ENCODE measurements at places on chromosomes 6 and 20.

GRCh38 chr20:5621305-5621704, 128.9 kb upstream of the SHLD1 start:
- DNase-seq, result no peak

DNA sequence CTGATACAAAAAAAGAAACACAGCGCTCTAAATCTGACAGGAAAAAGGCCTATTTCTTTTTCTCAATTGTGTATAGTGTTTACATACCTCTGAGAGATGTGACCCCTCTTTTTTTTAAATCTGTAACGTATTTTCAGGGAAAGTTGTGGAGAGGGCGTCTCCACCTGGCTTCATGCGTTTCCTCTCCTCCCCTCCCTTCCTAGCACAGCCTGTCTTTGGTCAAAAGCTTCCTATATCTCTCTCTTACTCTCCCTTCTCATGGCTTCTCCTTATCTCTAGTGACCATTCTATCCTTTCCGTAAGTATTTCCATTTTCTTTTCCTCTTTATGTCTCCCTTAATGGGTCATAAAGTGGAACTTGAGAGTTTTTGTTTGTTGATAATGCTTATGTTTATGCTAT, 458.9 kb downstream of the HACE1 start:
- DNase-seq, result no peak

DNA sequence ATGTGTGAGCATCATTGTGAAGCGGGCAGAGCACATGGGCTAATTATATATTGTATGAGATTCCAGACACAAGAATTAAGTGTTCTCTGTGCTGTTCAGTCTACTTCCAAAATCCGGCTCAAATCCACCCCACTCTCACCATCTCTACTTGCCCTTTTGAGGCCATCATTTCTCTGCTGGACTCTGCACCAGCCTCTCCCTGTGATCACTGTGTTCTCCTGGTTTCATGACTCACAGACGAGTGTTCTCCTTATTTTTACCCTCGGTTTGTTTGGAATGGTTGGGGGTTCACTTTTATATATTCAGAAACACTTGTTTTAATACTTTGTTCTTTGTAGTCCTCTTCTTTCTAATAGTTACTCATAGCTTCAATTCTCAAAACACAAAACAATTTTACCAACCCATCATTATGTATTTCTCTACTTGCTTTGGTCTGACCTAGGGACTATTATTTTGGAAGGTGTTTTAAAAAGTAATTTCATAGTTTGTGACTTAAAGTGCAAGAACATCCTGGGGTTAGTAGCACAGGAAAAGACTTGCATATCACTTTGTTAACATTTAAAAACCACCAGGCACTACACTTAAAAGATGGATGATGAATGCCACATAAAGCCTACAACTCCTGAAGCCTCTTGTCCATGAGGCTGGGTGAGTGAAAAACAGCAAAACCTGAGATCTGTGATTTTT, 82.7 kb downstream of the UST start:
- DNase-seq, result no peak

- DNase-seq, result no peak
These were observed 629.1 kb upstream of the EYS start for GRCh38 chr6:66336176-66336575.

- no peak for DNase-seq
These were observed 81.5 kb downstream of the KIF13A start for GRCh38 chr6:17905611-17906592.

DNA sequence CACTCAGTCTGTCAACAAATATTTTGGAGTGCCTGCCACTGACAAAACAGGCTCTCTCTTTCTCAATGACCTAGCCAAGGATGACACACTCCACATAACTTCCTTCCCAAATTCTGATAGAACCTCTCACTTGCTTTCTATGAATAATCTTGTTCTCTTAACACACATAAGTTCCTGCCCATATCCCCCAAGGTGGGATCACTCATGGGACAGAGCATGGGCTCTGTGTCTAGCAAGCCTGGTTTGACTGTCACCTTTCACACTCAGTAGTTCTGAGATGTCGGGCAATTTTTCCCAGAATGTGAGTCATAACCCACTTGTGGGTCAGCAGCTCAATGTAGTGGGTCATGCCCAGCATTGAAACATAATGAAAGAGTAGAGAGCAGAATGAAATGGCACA, 78.1 kb downstream of the LRFN2 start:
- DNase-seq, result no peak

GRCh38 chr6:52545406-52546119, 31.3 kb downstream of the TRAM2 start:
- DNase-seq, result no peak

DNA sequence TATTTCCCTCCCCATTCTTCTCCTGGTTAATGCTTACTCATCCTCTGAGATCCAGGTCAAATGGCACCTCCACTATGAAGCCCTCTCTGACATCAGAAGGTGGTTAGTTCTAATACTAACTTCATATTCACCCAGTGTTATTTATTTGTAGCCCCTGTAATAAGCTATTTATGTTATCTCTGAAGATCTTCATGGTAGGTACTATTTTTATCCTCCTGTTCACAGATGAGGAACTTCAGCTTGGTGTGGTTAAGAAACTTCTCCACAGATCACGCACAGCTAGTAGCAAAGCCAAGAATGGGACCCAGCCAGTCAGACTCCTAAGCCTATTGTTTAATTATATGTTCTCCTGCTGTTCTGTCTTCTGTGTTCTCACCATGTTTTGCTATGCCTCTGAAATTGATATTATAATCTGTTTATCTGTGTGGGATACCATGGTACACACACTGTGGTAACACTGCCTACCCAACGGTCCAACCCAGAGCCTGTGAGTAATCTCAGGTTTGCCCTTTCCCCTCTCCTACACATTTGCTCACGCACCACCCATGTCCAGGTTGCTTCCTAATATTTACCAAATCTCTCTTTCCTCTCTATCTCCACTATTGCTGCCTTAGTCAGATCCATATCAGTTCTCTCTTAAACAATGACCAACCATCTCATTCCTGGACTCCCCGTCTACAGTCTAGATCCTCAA, 98.4 kb downstream of the IPCEF1 start:
- DNase-seq, result no peak

- DNase-seq, result no peak
These were observed 4.2 kb upstream of the PRPH2 start for GRCh38 chr6:42726485-42727086.

DNA sequence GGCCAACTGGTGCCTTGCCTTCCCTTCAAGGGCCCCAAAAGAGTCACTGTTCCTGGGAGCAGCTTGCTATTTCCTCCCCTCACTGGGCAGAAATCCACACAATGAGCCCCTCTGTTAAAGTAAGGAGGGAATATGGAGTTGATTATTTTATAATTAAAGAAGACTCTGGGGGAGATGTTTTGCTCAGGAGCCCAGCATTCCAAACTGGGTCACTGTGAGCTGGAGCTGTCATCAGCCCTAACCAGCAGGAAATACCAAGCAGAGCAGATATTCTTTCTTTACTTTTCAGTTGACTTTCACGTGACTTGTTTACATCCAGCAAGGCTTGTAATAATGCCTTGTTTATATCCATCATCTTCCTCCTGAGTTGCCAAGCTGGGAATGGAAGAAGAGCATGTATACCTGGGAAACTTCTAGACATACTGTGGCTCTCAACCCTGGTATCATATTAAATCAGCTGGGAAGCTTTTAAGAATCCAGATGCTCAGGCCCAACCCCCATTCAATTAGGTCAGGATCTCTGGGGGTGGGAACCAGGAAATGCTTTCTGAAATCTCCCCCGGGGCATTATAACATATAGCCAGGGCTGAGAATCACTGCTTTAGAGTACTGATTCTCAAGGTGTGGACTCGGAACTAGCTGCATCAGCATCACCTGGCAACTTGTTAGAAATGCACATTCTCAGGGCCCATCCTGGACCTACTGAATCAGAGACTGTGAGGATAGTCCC, 175.6 kb upstream of the MYLIP start:
- DNase-seq, result no peak

GRCh38 chr6:106564476-106564875, 64.8 kb downstream of the RTN4IP1 start:
- DNase-seq, result no peak

- no peak for DNase-seq
These were observed 111.1 kb downstream of the COL12A1 start for GRCh38 chr6:75094614-75095200.

DNA sequence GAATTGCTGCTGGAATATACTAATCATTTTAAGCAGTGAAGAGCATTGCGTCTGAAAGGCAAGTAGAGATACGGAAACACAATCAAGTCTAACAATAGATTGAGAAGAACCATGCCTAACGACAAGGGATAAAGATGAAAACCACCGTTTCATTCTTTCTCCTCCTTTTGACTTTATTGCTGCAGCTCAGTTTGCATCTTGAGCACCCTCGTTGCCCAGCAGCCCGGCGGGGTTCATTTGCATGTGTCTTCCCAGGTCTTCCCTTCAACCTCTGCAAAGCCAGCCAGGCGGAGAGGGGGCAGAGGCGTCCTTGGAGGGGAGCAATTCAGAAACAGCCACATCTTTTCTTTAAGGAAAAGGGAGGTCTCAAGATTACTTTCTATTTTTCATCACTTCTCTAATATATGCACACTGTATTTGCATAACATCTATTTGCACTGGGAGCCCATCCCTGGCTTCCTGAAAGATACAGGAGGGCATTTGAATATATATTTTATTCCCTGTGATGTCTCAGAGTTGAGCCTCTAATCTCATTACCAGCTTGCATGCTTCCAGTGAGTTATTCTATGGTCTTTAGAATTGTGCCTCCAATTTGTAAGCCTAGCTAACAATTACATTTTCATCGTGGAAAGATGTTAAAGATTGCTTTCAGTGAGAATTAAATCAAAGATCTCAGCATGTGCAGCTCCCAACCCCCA, 18.7 kb upstream of the PXDC1 start:
- DNase-seq, result no peak

DNA sequence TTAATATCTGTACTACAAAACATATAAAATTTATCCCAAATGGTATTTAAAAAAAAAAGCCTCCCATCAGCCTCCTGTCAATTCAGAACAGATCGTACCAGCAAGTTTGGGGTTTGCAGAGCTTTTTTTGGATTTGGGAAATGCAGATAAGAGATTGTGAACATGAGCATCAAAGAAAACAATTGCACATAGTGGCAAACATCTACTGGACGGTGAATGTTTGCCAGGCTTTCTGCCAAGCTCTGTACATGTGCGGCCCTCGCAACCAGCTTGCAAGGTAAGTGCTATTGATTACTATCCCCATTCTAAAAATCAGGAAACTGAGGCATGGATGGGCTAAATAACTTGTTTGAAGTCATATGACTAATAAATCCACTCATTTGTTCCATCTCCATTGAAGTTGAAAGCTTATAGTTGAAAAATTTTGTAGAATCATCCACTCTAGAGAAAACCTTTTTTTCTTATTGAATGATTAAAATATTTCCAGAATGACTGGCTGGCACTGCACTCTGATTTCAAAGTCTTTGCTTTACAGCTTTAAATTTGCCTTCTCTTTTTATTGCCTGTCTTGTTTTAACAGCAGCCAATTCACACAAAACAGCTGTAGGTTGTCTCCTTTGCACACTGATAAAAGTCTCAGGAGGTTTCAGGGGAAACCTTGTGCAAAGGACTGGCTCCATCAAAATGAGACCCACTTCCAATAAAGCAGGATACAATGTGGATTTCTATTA, 37.4 kb upstream of the SIRT5 start:
- no peak for DNase-seq

DNA sequence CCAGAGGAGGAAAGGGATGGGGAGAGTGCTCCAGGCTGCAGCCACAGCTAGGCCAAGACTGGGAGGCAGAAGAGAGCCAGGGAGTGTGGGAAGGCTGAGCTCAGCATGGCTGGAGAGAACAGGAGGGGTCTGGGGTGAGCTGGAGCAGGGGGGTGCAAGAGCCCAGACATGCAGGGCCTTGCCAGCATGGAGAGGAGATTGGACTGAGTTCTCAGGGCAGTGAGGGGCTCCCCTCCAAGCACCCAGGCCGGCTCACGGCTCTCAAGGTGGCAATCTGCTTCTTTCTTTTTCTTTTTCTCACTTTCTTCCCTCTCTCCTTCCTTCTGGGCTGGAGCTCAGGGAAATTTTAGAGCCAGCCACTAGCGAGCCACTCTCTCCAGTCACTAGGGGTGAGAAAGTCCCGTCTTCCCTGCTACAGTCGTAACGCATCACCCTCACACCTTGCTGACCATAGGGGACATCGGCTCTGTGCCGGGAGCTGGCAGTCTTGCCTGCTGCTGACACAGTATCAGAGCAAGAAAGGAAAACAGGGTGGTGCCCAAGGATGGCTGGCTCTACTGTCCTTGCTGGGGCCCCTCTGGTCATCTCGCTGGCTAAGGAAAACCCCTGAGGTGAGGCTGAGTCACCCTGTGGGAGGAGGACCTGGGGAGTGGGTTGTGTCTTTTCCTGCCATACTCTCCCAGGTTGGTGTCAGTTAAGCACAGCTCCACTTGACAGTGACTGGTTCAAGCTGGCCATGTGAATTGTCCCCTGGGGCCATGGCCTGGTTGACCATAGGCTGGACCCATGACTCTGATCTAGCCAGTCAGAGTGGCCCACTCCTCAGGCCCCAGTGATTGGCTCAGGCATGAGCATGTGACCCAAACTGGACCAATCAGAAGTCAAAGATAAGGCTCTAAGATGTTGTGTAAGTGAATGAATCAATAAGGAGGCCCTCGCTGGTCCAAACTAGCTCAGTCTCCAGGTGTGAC, 135.1 kb upstream of the PMEPA1 start:
- no peak for DNase-seq

DNA sequence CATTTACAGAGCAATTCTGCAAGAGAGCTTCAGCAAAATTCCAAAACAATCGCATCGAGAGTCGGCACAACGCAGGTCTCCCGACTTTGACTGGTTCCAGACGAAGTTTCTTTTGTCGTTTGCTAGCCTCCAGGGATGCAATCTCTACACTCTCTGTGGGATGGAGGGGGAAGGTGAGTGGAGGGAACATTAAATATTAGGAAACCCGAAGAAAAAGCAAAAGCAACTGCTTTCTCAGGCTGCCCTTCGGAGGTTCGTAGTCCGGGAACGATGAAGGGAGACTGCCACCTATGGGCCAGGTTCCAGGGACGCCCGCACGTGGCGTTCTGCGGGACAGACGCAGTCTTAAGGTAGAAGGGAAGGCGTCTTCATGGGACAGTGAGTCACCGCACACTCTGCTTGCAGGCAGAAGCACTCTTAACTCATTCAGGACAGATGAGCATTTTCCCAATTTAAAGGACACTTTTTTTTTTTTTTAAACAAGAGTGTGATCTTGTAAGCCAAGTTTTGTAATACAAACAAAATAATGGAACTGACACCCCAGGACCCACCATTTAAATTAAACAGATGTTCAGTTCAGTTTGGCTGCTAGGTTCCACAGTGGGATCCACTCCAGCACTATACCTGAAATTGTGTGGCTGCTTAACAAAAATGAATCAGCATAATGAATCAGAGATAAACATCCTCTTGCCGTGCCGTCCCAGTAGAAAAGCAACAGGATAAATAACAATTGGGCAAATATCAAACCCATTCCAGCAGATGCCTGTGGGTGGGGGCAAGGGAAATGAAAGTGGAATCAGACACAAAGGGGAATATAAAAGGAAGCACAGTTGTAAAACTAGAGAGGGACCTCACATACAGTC, 65.8 kb upstream of the ARMC2 start:
- peak; percentile 68 for DNase-seq

GRCh38 chr20:43386878-43387277, 70.8 kb upstream of the SRSF6 start:
- no peak for DNase-seq

GRCh38 chr20:46215913-46216707, 92.2 kb downstream of the CDH22 start:
- no peak for DNase-seq

GRCh38 chr20:9353916-9354276, 160.5 kb upstream of the LAMP5 start:
- DNase-seq, result no peak
